ENCODE measurements at places on chromosomes 4 and X.

DNA sequence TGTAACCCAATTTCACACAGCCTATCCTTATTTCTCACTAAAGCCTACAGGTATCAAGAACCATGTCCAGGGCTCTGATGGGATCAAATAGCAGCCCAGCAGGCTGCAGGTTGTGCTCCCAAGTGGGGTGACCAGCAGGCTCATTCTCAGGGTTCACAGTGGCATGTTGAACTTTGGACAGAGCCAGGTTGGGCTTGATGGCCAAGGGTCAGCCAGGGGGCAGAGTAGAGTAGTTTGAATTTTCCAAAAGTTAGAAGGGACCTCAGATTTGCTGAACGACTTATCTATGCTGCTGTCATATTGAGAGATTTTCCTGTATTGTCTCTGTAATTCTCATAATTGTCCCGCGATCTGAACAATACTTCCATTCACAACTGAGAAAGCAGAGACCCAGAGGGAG is 310.8 kb upstream of the BOD1L1 start:
- no peak for DNase-seq

- no peak for DNase-seq
Measured at GRCh38 chrX:110003167-110004156, 548 bp downstream of the TMEM164 start.

DNA sequence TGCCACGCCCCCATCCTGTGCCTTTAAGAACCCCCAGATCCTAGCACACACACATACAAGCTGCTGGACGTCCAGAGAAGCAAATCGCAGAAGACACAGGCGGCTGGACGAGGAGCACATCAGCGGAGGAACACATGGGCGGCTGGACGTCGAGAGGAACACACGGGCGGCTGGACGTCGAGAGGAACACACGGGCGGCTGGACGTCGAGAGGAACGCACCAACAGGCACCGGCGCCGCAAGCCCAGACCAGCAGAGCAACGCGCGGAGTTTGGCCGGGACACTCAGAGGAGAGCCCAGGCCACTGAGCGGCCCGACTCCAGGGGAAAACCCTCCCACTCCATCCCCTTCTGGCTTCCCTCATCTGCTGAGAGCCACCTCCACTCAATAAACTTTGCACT is 17.2 kb downstream of the ZCCHC13 start:
- no peak for DNase-seq

DNA sequence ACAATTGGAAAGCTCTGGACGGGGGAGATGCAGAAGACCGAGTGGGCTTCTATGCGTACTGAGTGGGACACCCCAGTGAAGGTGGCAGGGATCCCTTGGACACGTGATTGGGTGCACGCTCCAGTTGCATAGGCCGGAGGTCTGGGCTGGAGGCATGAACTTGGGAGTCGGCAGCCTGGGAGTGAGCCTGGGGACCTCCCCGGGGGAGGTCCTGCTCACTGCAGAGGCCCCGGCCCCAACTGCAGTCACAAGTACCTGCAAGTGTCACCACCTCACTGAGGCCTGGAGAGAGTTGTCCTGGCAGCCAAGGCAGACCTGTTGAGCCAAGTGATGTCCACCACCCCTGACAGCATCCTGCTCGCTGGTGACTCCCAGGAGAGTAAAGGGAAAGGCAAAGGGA is 49.3 kb upstream of the HMX1 start:
- no peak for DNase-seq

DNA sequence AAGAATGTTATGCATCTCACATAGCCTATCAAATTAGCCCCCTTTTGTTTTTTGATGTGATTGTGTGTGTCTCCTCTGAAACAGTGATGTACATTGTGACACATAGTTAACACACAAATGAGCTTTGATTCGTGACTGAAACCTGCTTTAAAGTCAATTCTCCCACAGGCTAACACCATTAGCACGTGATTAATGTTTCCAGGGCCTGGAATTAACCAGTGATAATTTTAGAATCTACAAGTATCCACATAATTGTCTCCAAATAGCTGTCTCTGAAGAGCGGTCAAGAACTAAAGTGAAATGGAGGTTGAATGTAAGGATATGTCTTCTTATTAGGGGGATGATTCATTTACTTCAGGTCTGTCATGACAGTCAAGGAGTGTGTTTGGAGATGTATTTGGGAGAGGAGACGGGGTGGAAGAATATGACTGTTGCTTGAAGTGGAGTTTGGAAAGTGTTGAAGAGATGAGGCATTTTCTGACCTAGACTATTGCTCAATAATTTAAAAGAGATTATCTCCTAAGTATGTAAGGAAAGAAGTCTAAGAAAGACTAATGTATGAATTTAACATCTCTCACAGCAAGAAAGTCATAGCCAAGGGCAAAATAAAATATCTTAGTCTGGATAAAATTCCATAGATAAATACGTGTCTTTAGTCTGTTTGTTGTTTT is 13.7 kb upstream of the RASGEF1B start:
- DNase-seq: no peak

DNA sequence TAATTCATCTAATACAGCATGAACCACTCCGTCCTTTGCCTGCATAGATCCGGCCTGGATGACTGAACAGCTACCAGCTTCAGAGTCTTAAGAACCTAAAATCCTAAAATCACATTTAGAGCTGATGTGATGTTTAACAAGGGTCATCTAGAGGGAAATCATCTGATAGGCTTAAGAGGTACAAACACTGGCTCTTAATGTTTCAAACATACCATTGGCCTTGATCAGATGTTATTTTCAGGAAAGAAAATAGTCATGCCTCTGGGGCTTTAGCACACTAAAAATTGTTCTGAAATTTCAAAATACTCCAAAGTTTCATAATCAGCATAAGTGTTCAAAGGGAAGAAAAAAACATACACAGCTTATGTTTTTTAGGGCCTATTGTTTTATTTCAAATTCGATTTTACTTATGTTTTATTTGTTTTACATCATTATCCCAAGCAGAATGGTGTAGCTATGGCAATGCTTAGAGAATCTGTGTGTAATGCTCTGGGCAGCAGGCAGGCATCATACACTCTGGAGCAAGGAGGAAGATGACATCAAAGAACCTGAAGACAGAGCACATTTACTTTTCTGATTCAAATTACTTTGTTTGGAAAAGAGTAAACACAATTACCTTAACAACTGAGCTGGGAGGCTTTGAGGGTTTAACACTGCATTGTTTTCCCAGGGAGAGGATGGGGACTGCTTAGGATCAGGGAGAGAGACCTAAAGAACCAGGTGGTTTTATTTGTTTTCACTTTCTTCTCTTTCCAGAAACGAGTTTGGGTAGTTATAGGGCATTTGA is 25.3 kb upstream of the LEF1 start:
- no peak for DNase-seq

DNA sequence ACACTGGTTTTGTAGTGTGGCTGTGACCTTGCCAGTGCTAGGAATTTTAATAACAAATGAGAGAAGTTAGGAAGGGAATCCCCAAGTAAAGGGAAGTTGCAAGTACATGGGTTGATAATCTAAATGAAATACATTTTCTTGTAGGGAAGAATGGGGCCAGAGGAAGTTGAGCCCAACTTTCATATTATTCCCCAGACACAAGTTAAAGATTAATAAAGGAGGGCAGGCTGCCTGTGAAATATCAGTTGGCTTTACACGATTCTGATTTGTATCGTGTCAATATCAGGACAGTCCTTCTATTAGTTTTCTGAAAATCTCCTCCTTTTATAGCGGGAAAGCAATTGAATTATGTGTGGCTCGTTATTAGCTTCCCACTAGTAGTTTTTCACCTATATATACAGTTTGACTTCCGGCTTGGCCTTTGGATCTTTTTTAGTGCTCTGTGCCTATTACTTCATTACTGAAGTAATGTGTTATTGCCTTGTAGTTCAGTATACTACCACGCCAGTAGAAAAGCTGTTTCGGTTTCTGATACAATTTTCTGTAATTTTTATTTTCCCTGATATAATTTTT is 1.7 kb downstream of the PDLIM5 start:
- no peak for DNase-seq

DNA sequence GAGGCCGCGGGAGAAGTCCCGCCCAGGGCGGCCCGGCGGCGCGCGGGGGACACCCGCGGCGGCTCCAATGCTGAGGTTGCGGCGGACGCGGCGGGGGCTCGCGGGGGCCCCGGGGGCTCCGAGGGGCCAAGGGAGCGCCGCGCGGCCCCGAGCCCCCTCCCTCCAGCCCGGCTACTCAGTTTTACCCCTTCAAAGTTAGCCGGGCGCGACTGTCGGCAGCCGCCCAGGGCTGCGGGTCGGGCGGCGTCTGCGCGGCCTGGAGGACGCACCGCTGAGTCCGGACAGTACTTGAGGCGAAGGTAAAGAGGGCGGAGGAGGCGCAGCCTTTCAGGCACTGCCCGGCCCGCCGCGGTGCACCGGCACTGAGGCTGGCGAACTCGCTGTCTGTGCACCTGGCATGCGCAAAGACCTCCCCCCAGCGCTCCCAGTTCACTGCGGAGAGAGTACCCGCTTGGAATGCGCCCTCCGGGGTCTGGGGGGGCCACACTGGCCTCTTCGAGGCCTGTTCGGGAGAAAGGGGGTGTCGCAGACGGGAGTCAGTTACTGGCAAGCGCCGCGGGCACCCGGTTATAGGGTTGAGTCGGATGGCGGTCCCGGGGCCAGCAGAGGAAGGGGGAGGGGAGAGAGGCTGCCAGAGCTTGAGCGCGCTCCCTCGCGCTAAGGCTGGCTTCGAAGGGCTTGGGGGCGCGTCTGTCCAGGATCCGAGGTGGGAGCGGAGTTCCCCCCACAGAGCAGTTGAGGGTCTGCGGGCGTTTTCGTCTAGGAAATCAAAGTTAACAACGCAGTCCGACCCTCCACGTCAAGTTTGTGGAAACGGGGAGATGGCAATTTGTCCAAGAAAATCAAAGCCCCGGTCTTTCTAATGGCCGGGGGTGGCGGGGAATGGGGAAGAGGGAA is 1.1 kb downstream of the PCDH19 start:
- no peak for DNase-seq

DNA sequence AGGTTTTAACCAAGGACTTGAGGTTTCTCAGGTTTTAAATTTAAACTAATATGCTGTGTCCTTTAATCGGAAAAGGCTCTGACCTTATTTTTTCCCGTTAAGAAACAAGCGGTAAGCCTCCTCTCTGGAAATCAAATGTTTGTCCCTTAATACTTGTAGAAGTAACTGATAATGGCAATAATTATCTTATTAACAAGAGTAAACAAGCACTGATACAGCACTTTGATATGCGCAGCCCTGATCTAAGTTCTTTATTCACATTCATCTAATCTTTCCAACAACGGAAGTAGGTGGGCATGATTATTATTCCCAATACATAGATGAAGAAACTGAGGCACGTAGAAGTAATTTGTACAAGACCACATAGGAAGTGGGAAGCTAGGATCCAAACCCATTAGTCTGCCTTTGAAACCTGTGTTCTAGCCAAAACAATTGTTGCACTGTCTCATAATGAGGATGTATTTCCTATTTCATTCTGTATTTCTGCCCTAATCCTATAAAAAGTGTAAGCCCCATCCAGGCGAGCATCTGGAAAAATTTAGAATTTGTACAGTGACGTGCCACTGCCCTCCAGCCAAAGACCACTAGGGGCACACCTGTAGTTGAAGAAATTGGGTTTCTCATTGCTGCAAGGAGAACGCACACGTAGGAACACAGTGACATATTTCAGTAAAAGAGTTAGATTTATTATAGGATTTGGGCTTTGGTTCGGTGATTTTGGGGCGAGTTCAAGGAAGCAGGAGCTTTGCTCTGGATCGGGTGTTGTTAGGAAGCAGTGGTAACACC is 606 bp downstream of the CXorf58 start:
- DNase-seq: no peak

- DNase-seq: no peak
Measured at GRCh38 chr4:158769175-158769921, 522 bp downstream of the FNIP2 start.

DNA sequence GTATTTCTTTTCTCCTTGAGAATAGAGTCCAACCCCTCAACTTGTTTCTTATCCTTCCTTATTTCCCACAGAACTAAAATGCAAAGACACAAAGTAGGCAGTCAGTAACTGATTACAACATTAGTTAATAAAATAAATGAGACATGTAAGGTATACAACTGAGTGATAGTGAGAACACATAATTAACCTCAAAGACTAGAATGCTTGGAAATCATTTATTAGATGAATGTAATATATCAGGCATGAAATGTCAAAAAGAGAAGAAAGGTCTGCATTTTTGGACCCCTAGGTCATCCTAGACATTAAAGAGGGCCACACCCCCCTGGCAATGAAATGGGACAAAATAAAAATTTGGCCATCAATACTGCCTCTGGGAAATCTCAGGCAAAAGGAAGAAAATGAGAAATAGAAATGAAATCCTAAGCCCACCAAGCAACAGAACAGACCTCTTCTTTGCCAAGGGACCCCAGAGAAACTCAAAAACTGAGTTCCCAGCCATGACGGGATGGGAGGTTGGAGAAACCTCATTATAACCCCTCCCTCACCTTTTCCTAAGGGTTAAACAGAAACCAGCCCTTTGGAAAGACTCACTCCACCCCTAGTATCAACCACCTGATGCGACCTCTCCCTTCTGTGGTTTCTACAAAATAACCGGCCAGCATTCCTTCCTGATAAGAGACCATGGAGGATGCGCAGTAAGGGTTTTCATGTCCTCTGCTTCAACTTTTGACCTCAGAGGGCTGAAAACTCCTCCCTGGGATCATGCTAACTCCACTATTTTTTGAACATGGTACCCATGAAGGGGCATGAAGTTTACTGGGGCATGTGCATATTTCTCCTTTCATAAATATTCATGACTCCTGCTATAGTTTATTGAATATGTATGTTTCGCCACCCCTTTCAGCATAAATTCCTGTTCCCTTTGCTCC is 90.0 kb upstream of the EXOC1L start:
- DNase-seq: no peak

DNA sequence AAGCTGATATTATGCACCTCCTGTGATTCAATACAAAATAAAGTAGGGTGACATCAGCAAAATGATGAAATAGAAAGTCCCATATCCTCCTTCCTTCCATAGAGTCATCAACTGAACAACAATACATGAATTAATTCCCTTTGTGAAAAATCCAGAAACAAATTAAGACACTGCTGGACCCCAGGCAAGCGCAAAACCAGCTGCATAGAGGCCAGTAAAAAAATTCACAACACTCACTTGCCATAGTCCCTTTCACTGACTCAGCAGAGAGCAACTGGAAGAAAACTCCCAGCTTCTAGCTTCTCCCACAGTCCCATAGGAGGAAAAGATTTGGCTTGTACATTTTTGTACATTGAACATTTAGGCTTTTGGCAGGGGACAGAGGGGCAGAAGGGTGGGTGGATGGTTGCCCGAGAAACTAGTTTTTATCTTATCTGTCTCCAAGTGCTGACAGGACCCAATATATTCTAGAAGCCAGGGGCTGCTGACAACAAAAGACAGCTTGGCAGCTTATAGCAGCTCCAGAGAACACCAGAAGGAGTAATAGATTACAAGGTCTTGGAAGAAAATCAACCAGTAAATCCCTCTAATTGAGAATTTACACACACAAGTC is 124.6 kb downstream of the NDST3 start:
- DNase-seq: no peak

- DNase-seq: no peak
Measured at GRCh38 chr4:55458164-55458563, 62.4 kb downstream of the TMEM165 start.

DNA sequence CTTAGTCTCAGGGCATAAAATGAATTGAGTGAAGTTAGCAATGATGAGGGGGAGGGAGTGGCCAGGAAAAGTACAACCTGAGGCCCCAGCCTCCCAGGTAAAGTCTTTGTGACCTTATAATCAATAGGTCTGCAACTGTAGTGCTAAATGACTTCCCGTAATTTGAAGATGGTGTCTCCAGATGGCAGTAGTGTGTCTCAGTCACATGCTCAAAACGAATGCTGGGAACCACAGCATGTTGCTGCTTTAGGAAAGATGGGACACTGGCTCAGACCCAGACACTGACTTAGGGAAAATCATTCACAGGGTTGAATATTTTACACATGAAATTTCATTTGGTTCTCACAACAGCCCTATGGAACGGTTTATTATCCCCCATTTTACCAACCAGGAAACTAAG is 10.3 kb downstream of the SRPX2 start:
- DNase-seq: no peak
